ENCODE measurements at places on chromosomes 2 and 18.

DNA sequence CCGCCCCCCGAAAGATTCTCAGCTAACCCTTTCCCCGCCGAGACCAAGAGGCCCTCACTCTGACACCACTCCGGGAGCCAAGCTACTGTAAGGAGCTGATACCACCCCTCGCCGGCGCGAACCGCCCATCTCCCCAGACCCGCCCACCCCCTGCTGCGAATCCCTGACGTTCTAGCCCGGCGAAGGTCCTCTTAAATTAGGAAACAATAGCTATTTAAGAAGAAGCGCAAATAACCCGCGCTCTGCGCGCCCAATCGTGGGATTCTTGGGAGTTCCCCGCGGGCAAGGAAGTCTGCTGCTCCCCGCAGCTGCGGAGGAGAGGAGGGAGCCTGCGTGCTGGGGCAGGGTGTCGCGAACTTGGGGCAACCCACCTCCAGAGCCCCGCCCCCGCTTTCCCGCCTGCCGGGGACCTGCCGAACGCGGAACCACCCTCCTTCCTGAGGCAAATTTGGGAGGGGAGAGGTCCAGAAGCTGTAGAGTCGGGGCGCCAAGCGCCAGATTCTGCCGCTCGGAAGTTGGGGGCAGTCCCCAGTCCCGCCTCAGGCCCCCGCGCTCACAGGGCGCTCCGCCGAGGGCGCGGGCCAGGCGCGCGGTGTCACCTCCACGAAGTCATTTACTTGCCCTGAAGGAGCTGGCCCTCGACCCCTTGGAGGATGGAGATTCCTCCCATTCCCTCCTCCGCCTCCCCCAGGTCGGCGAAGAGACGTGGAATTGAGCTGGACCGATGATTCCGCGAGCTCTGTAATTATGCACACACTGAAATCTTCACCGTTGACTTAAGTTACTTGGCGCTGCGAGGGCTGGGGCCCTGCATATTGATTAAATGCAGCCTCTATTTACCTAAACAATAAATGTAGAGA lies 8.4 kb upstream of the SP9 start:
- DNase-seq = peak; percentile 43

DNA sequence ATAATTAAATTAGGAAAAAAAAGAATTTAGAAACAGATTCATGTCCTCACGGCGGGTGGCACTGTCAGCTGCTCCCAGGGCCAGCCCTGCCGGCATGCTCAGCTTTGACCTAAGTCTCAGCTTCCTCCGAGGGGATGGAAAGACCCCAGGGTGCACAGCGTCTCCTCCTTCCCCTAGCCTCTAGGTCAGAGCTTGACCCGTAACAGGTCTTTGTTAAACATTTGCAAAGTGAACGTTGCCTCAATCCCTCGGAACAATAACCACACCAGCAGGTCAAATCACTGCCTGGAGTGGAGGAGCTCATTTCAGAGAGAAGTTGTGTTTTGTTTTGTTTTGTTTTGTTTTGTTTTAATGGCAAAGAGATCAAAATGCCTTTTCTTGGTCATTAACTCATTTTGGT lies 171.3 kb downstream of the TMEM18 start:
- DNase-seq = no peak

DNA sequence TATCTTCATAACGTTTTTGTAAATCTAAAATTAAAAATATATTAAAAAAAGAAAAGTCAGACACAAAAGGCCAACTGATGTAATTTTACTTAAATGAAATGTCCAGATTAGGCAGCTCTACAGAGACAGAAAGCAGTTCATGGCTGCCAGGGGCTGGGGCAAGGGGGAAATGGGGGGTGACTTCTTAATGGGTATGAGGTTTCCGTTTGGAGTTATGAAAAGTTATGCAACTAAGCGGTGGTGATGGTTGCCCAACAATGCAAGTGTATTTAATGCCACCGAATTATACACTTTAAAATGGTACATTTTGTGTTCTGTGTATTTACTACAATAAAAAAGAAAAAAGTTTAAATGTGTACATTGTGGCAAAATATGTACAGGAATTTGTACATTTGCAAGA lies 70.2 kb upstream of the TEX51 start:
- DNase-seq = no peak

GRCh38 chr2:230327418-230328154 lies 593 bp downstream of the SP140L start:
- peak; percentile 50 for DNase-seq

- DNase-seq = no peak
Measured at GRCh38 chr2:56333812-56334485, 150.2 kb downstream of the CCDC85A start.

- no peak for DNase-seq
Measured at GRCh38 chr2:145689277-145689676, 1169.4 kb upstream of the ZEB2 start.

- DNase-seq = no peak
Measured at GRCh38 chr2:124978597-124978996, 953.5 kb downstream of the CNTNAP5 start.

- no peak for DNase-seq
Measured at GRCh38 chr18:64027931-64028695, 58.2 kb downstream of the SERPINB8 start.

- no peak for DNase-seq
Measured at GRCh38 chr2:103605071-103605780, 843.4 kb downstream of the TMEM182 start.

- peak; percentile 52 for DNase-seq
Measured at GRCh38 chr2:12555012-12555645, 161.6 kb upstream of the TRIB2 start.

GRCh38 chr2:197190100-197190432 lies 120.5 kb downstream of the ANKRD44 start:
- DNase-seq = no peak

DNA sequence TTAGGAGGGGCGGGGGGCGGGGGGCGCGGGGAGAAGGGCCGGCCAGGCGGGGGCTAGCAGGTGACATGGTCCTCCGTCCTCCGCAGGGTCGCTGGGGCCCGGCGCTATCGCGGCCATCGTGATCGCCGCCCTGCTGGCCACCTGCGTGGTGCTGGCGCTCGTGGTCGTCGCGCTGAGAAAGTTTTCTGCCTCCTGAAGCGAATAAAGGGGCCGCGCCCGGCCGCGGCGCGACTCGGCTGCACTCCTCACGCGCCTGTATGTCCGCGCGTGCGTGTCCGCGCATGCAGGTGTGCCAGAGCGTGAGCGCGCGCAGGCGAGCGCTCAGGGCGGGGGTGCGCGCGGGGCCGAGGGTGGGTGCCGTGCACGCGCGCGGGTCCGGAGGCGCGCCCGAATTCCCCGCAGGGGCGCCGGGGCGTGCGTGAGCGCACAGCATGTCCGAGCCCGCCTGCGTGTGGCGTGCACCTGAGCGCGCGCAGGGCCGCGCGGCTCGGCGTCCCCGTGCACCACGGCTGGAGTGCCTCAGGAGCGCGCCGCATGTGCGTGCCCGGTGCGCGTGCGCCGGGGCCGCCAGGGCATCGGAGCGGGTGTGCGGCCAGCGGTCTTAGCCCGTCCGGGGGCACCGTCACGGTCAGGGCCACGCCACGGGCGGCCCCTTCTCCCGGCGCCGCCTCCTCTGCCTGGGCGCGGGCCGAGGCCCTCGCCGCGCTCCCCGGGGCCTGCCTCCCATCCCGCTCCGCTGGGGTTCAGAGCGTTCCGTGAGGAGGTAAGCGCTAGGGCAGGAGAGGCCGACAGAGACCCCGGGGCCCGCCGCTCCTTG lies 6.3 kb downstream of the SNORC start:
- peak; percentile 41 for DNase-seq

GRCh38 chr2:223729781-223730180 lies 107.6 kb downstream of the AP1S3 start:
- DNase-seq = no peak

- DNase-seq = no peak
Measured at GRCh38 chr18:22106536-22107292, 62.7 kb upstream of the GATA6 start.

DNA sequence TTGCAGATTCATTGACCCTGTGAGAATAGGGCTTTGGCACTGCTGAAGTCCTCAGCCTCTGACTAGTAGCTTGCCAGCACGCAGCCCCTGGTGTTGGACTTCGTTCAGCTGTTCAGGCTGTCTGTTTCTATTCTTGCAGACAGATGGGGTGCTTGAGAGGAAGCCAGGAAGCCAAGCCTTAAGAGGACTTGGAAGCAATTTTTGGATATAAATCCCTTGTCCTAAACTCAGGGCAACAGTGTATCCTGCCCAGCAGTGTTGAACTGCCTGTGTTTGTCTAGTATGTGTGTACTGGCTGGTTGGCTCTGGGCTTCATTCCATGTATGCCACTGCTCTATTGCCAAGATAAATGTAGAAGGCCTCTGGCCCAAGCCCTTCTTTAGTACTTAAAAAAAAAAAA lies 108.6 kb downstream of the COMMD1 start:
- no peak for DNase-seq

DNA sequence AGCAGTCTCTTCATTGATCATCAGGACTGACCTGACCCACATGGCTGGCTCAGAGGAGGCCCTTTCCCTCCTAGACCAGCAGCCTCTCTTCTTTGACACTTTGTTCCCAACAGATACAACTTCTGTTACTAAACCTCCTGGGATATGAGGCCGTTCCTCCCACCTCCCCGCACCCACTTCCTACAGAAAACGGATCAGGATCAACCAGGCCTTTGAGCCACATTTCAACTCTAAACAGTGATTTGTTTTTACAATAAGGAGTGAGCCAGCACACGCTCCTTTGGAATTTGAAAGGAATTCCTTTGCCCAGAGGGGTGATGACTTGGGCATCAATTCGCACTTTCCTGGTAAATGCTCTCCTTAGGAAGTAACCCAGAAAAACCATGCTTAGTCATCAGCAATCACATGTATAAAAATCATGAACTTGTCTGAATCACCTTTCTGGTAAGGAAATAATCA lies 180.4 kb downstream of the FAM124B start:
- no peak for DNase-seq

DNA sequence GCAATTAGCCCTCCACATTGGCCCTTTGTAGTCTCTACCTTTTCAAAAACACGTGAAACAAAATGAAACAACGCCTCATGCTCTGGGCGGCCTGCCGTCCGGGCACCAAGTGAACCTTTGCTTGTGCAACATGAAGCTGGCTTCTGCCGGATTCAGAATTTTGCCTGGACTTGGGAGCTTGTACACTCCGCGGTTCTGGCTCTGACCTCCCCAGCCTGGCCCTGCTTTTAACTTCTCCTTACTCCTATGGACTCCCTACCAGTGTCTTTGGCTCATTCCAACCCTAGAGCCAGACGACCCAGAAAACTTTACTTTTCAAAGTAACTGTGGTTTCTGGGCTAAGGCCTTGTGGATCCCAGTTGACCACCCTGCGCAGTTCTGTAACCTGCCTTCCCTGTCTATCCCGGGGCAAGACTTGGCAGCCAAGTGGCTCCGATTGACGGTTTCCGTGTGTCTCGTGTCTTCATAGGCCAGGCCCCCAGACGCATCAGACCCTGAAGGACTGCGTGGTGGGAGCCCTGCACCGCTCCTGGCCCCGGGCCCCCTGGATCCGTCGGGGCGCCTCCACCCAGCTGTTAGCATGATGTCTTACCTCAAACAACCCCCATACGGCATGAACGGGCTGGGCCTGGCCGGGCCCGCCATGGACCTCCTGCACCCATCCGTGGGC lies 1.9 kb downstream of the OTX1 start:
- DNase-seq = peak; percentile 10

DNA sequence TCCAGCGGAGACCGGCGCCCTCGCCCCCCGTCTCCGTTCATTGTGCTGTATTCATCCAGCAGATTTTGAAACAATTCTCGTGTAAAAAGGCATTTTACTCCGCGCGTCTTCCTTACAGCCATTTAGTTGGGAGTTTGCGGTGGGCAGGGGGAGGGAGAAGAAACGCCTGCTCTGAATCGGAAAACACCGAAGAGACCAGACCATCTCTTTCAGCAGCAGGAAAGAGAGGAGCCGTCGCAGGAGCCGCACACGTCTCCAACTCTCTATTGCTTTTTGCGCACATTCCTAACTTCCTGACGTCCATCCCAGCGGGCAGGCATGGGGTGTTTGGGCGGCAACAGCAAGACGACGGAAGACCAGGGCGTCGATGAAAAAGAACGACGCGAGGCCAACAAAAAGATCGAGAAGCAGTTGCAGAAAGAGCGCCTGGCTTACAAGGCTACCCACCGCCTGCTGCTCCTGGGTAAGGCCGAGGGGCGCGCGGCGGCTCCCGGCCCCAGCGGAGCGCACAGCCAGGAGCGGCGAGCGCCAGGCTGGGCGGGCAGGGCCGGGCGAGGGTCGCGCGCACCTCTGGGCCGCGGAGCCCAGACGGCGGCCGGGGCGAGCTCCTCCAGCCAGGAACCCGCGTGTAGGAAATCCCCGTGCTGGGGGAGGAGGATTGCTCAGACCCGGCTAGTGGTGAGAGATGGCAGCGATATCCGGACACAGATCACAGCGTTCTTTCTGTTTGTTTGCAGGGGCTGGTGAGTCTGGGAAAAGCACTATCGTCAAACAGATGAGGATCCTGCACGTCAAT lies 63.2 kb downstream of the GNAL start:
- peak; percentile 43 for DNase-seq

GRCh38 chr18:3593381-3593903 lies 143.5 kb downstream of the TGIF1 start:
- no peak for DNase-seq

DNA sequence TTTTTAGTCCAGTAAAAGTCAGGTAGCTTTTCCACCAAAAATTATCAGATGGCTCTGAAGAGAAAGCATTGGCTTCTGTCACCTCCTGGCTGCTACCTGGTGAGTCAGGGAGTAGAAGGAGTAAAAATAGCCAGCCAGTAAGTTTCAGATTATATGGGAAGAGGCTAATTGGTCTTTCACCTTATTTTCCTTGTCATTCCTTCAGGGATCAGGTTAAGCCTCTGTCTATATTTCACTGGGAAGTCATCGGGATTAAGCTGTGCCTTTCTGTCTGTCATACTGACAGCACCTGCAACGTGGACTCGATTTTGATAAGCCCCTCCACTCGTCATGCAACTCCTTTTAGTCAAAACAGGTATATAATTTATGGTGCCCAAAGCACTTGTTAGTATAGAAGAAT lies 380.7 kb upstream of the CELF4 start:
- no peak for DNase-seq

GRCh38 chr2:195848119-195848899 lies 191.3 kb downstream of the SLC39A10 start:
- DNase-seq = no peak

- DNase-seq = no peak
Measured at GRCh38 chr18:45255197-45255890, 359.9 kb upstream of the SLC14A2 start.

DNA sequence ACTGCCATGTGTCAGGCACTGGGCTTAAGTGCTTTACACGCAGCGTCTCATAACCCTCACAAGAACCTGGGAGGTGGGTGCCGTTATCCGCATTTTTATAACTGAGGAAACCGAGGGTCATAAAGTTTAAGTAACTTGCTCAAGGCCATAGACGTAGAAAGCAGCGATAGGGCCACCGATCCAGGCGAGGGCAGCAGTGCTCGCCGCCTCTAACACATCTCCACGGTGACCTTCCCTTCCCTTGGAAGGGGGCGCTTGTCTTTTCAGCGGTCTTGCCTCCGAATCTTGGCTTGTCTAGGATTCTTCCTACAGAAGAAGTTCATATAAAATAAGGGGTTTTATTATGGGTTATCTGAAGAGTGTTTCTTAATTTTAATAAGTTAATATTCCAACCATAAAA lies 186.6 kb downstream of the GBX2 start:
- no peak for DNase-seq

GRCh38 chr2:96869281-96869821 lies 529 bp downstream of the SEMA4C start:
- DNase-seq = peak; percentile 30
